ENCODE measurements at places on chromosomes 11 and 22.

- no peak for DNase-seq
These were observed 499.1 kb downstream of the INSC start for GRCh38 chr11:15613789-15614188.

DNA sequence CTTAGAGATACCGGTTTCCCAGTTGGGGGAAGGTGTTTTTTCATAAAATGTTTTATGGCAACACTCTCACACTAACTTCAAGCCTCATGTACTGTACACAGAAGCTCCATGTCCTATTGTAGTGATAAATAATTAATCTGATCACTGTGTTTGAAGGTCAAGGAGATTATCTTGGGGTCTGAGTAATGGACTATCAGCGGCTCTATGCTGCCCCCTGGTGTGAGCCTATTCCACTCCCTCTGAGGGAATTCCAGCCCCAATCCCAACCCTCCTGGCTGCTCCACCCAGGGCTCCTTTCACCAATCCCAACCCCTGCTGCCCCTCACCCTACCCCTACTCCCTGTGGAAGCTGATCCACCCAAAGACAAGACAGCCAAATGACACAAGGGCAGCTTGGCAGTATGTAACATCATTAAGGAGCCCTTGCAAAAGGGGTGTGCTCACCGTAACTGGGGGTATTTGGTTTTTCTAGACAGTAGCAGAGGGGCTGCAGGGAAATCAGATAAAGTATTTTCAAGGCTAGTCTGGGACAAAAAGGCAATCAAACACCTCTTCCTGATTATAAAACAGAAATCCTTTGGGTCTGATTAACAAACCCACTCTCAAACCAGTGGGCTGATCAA, 22.3 kb downstream of the HPS4 start:
- DNase-seq, result peak; percentile 2

DNA sequence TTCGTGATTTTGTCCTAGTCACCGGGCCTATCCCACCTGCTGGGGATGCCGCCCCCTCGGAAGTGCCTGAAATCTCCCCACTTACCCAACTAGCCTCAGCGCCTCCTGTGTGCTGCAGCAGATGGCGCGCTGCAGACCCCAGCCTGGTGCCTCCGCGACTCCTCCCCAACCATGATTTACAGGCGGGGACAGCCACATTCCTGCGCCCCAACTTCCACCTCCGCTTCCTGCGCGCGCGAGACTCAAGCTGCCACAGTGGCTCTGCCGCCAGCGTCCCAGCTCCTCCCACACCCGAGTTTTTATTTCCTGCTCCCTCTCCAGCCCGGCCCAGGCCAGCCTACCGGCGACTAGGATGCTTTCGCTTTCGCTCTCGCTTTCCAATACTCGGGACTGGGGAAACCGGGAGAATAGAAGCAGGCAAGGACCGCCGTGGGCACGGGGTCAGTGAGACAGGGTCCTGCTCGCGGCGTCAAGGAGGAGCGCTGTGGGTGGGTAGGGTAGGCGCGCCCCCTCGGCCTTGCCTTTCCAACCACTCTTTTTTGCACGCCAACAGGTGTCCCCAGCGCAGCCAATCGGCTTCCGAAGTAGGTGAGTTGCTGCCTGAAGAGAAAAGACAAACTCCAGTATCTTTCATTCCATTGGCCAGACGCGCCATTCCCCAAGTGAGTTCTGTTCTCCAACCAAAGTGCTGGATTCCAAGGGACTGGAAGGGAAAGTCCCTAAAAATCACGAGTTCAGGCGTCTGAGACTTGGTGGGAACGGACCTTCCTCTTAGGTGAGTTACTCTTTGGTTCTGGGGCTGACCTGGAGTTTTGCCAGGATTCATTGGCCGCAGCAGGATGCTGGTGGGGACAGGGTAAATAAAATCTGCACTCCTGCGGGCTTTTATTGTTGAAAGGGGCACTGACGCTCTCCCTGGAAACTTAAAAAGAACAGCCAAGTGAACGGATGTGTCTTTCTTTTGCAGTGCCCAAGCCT, at the start of gene FAM111A:
TSS of gene FAM111A (plus strand) at position 327 of the 978 bp plus-strand sequence. CDS start 6,017 bp downstream, outside the sequence.
- peak; percentile 61 for DNase-seq

GRCh38 chr11:112437096-112437495, 176.4 kb upstream of the PLET1 start:
- no peak for DNase-seq

DNA sequence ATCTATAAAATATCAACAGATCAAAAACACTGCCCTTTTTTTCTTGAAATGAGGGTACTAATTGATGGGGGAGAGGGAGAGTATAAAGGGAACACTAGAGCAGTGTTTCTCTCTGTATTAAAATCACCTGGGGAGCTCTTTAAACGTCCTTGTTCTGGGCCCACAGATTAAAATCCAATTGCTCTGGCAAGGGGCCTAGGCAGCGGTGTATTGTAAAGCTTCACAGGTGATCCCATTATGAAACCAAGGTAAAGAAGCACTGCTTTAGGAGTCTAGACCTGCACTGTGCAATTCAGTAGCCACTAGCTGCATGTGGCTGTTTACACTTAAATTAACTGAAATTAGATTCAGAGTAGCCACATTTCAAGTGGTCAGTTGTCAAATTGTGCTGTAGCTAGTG, 3.0 kb downstream of the AQP11 start:
- no peak for DNase-seq

- DNase-seq, result no peak
These were observed 90.3 kb downstream of the BLID start for GRCh38 chr11:122025757-122026156.

DNA sequence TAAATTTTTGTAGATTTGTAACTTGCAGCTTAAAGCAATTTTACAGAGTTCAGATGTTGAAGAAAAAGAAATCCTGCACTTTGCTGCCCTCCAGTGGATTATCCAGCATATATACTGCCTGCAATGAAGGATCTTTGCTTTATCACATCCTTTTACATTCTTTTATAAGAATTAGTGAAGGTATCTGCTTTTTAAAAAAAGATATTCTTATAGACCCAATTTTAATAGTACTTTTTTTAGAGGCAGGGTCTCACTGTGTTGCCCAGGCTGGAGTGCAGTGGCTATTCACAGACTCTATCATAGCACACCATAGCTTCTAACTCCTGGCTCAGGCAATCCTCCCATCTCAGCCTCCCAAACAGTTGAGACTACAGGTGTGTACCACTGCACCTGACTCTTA, 60.7 kb downstream of the TTC17 start:
- DNase-seq, result peak; percentile 12

GRCh38 chr11:9839550-9839949, 175.7 kb downstream of the SWAP70 start:
- no peak for DNase-seq

Measured in smooth muscle cell of the brain vasculature (primary cell).